OCI-LY7 (cell line): ENCODE measurements at places on chromosomes 4 and X.

DNA sequence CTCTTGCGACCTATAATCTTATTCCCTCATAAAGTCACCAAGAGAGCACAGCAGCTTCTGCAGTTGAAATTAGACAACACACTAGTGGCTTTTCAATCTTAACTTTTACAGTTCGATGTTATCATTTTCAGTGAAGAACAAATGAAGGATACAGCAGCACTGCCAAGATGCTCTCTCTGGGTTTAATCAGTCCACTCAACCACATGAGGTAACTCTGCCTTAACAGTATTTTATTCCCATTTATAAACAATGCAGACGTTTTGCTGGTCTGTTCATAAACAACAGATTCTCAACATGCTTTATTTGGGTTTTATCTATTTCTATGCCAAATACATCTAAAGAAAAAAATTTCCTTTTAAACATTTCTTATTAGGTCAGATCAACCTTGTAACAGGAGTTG is 646.0 kb upstream of the FAM241A start:
- DNase-seq: no peak

GRCh38 chr4:139720806-139721205 is 55.2 kb downstream of the MGST2 start:
- no peak for DNase-seq

DNA sequence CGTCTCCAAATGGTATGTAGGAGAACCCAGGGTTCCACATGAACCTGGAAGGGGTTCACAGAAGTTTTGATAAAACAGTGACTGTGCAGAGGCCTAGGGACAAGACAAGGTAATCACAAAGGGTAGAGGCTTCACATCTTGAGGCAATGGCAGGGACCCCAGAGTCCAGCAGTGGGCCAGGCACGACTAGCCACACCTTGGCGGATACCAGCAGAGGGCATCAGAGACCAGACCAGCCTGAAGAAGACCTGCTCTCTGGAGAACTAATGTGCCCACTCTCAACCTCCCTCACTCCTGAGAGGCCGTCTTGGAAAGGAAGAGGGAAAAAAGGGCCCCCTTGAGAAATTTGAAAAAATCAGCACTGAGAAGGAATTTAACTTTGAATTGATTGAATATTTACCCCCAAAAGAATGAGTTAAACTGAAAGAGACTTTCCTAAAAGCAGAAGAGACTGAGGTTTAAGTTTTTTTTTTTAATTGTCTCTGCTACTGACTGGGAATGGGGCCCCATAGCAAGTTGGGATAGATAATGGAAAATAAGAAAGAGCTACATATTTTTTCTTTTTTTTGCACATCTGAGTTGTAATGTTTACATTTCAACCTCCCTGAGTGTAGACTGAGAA is 243.8 kb upstream of the JADE1 start:
- DNase-seq: peak; percentile 33

DNA sequence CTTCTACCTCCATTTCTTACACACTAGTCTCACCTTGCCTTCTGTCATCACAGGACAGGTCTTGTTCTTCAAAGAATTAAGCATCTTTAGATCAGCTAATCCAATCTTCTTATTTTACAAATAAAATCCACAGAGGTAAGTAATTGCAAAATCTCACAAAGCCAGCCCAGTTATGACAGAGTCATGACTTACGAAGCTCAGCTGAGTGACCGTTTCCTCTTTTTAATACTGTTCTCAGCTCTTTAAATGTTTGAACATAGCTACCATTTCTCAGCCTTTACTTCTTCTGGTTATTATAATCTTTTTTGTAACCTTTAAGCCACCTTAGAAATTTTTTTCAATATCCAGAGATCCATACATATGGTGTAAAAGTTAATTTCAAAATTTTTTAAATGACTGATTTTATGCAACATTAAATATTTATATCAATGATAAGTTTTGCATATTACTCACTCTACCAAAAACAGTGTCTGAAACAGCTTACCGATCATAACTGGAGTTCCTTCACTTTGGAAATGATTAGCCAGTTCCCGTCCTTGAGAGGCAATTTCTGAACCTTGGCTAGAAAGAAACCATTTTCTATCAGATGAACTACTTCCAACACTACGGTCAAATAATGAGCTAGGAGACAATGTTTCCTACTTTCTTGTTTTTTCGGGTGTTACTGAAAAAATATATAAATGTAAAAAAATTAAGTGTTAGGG is 8.8 kb downstream of the ANKRD37 start:
- DNase-seq: no peak

DNA sequence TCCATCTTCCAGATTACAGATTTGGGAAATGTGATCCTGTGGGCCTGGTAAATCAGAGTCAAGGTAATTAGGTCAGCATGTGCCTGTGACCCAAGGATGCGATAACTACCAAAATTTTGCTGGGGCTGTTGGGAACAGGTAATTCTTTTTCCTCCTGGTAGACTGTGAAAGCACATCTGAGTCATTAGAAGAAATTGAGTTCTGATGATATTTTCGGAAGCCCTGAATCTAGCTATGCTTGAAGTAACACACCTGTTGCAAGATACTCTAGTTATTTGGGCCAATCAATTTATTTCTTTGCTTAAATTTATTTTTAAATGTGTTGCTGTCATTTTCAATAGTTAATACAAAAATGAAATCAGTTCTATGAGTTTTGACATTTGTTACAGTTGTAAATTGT is 903.6 kb downstream of the RPA4 start:
- no peak for DNase-seq

DNA sequence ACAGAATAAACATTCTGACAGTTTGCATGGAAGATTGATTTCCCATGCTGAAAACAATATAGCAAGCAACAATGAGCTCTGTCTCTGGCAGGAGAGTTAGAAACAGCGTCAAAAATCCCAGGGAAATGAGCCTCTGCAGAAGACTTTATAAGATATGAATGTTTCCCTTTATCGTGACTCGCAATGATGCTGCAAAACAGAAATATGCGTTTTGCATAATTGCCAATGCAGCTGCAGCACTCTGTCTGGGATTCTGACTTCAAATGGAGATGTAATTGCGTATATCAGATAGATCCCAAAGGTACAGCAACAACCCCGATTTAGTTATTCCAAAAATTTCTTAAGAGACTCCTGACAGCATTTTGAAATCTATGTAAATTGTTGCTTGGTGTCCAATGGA is 702.4 kb upstream of the EPHA5 start:
- no peak for DNase-seq

DNA sequence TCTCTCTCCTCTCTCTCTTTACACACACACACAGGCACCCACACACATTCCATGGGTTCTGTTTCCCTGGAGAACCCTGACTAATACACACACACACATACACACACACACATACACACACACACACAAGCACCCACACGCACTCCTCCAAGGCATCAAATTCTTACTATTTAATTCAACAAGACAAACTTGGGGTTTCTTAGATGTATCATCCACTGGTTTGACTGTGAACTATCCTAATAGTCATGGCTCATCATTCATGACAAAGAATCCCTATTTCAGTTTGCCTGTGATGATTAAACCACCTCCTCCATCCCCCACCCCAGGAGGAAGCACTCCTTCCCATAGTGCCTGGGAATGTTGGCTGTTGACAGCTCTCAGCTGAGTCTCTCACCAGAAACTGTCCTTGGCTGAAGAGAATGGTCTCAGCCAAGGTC is 98.2 kb downstream of the USP46 start:
- no peak for DNase-seq

DNA sequence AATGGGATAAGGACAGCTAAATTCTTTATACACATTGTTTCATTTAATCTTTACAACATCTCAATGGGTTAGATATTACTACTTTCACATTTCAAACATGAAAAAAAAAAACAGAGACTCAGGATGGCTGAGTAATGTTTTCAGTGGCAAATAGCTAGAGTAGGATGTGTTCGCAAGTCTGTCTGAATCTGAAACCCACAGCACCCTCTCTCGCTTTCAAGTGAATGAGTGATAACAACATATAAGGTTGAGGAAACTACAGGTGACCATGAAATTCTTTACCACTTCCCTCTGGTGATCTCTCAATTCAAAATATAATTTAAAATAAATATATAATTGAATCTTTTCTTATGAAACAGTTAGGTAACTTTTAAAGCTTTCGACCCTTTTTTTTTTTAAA is 162.6 kb downstream of the PRR32 start:
- DNase-seq: no peak

- no peak for DNase-seq
These were observed 718 bp downstream of the RAB40A start for GRCh38 chrX:103518571-103518970.

DNA sequence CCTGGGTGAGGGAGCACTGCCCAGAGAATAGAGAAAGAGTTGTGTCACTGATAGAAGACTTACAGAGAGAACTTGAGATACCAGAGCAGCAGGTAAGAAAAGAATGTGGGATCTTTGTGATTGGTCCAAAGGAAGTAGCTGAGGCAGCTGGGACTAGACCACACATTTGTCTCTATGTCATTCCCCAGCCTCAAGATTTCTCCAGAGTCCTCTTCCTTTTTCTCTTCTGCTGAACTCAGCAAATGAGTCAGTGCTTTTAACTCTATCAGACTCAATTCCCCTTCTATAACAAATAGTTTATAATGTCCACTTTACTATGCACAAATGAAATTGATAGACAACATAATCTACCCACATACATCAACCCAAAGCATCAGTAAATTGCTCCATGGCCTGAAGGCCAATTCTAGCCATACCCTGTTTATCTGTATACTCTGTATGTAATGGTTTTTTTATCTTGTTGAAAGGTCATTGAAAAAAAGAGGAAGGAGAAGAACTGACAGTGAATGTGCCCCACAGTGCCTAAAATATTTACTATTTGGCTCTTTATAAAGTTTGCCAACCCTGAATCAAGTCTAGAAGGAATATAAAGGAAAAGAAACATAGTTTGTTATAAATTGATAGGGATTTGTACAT is 38.2 kb downstream of the ETDC start:
- DNase-seq: no peak

DNA sequence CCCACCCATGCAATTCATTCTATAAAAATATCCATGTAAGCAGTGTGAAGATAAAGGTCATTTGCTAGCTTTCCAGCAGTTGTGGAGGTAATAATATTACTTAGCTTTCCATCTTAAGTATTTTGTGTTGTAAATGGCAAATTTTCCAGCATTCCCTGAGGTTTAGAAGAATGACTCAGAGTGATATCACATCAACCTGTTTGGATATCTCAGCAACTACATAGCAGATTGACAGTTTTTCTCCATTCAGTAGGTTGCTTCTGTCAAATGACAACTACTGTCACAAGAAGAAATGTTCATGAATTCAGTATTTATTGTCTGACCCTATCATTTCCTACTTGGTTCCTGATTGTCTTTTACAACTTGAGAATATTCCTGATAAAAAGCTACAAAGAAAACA is 434.9 kb upstream of the GALNTL6 start:
- DNase-seq: no peak

GRCh38 chrX:103831342-103831802 is 685 bp downstream of the RAB9B start:
- DNase-seq: no peak

DNA sequence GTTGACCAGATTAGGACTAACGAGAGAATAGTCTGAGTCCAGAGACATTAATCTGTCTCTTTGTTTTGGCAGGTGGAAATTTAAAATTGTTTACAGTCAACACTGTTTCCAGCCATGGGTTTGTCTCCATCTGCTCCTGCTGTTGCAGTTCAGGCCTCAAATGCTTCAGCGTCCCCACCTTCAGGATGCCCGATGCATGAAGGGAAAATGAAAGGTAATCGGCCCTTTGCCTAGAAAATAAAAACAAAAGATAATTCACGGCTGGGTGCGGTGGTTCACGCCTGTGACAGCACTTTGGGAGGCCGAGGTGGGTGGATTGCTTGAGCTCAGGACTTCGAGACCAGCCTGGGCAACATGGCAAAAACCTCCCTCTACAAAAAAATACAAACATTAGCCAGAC is 815 bp downstream of the HCCS start:
- DNase-seq: no peak

DNA sequence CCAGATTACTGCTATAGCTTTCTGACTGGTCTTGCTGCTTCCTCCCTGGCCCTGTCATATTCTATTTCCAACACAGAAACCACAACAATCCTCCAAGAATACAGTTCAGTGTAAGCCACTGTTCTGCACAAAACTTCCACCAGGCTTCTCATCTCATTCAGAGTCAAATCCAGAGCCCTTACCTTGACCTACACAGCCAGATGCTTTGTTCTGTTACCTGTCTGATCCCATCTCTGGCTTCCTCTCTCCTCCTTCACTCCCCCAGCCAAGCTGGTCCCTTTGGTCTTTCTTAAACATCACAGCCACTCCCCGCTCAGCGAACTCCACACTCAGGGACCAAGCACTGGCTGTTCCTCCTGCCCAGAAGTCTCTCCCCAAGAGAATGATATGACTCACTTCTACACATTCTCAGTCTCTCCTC is 84.8 kb upstream of the BMP2K start:
- DNase-seq: no peak

DNA sequence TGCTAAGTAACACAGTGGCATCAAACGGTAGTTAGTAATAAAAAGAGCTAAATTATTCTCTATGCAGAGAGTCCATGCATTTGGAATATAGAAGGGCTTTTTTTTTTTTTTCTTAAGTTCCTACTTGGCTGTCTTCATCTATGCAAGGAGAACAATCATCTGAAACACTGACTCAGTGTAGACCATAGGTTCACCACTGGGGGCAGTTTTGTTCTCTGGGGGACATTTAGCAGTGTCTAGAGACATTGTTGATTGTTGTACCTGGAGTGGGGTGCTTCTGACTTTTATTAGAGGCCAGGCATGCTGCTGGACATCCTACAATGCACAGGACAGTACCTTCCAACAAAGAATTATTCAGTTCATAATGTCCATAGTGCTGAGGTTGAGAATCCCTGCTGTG is 41.2 kb downstream of the TMA16 start:
- no peak for DNase-seq

- DNase-seq: no peak
These were observed 245.0 kb upstream of the HTR2C start for GRCh38 chrX:114338870-114339269.

DNA sequence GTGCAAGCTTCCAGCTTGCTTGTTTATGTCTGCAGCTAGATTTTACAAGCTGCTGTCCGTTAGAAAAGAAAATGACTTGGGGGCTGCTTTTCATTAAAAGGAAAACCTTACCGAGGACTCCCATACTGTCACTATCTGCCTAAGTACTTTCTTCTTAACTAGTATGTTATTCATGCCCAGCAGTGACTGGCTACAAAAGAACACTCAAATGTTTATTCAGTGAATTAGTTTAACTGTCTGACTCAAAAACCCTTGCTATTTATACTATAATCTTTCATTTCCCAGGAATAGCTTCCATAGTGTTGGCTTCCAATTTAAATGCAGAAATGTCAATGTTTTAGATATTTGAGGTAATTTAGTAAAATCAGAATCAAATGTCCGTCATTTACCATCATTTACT is 164.9 kb downstream of the DTHD1 start:
- no peak for DNase-seq

DNA sequence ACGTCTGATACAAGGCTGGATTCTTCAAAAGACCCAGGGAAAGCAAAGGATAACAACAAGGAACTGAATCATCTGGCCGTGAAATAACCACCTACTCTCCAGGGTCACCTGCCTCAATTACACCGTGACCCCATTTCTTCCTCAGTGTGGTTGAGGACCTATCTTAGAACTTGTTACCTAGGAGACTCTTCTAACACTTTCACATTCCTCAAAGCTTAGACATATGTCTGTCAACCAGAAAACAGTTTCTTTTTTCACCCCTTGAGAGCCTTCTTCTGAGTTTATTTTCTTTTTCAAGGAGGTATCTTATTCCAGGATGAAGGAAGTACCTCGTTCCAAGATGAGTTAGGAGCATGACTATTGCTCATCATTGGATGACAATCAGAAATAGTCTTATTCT is 337.8 kb downstream of the ARHGAP24 start:
- DNase-seq: no peak
